ENCODE measurements at places on chromosomes 16 and 17.

GRCh38 chr16:29230671-29231096 is 175.8 kb downstream of the NPIPB11 start:
- DNase-seq, result peak; percentile 47

GRCh38 chr17:63446753-63447470 is 806 bp upstream of the CYB561 start:
- no peak for DNase-seq

- peak; percentile 35 for DNase-seq
Observed at GRCh38 chr17:21036361-21036881, 6.4 kb downstream of the USP22 start.

DNA sequence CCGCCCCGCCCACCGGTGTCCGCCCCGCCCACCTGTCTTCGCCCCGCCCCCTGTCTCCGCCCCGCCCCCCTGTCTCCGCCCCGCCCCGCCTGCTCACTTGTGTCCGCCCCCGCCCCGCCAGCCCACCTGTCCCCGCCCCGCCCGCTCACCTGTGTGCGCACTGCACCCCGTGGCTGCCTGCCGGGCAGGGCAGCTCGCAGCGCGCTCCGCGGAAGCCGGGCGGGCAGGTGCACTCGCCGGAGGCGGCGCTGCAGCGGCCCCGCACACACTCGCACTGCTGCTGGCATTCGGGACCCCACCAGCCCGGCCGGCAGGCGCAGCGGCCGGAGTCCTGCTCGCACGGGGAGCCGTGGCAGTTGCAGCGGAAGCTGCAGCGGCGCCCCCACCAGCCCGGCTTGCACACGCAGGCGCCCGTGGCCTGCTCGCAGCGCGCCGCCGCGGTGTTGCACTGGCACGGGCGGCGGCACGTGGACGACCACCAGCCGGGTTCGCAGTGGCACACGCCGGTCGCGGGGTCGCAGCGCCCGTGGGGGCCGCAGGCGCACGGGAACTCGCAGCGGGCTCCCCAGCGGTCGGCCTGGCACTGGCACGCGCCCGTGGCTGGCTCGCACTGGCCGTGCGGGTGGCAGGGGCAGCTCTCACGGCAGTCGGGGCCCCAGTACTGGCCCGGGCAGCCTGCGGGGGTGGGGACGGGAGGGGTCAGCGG is 2.1 kb downstream of the SCARF1 start:
- DNase-seq, result peak; percentile 23

GRCh38 chr17:47338026-47338425 is 14.3 kb downstream of the EFCAB13 start:
- DNase-seq, result no peak
